ENCODE measurements at places on chromosomes 5 and 9.

DNA sequence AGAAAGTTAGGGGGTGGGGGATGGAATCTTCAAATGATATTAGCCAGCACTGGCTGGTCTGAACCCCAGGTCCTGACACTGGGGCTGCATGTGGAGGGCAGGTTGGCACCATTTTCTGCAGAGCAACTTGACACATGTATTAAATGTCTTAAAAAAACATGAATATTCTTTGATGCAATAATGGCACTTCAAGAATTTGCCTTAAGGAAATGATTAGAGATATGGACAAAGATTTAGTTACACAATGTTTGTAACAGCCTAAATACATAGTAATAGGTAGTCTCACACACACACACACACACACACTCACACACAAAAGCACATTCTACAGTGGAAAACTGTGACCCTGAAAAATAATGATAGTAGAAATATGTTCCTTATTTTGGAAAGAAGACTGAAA lies 3.6 kb downstream of the SVEP1 start:
- DNase-seq: no peak

- no peak for DNase-seq
Measured at GRCh38 chr9:88966894-88967676, 24.2 kb upstream of the S1PR3 start.

- no peak for DNase-seq
Measured at GRCh38 chr9:3136686-3137346, 292.9 kb upstream of the PUM3 start.

DNA sequence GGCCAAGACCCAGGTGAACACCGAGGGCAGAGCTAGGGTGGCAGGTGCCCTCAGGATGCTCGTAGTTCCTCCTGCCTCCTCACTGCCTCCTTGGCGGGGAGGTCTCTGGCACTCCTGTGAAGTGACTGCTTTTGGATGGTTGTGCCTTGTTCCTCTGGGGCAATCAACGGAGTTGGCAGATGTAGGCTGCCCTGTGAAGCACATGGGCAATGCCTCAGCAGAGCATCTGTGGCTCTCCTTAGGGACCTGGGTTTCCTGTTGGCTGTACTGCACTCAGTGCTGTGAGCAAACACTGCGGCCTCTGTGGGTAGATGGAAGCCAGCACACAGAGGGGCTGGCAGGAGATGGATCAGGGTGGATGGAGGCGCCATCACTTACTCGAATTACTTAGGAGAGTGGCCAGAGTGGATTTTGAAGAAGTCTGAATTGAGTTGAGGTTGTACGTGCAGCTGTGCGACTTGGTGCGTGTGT lies 71.4 kb upstream of the COL5A1 start:
- DNase-seq: peak; percentile 4

GRCh38 chr9:12166518-12166917 lies 526.7 kb upstream of the TYRP1 start:
- no peak for DNase-seq

DNA sequence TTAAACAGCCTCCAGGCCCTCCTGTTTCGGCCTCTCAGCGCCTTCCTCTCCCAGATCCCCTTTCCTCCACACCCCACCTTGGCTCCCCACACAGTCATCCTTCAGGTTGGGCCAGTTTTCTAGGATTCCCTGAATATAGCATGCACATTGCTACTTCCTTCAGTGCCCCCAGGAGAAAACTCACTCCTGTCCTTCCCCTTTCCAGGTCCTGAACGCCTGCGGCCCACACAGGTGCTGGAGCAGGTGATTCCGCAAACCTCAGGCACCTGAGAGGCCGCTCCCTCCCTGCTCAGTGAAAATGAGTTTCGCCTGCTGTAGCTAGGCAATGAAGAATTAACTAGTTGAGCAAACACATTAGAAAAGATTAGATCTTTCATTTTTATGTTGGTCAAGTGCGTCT lies 185.0 kb downstream of the MED10 start:
- DNase-seq: no peak

- peak; percentile 69 for DNase-seq
Measured at GRCh38 chr9:35847792-35848572, 19.0 kb downstream of the TMEM8B start.

- DNase-seq: no peak
Measured at GRCh38 chr9:98609646-98610045, 99.1 kb downstream of the GABBR2 start.

DNA sequence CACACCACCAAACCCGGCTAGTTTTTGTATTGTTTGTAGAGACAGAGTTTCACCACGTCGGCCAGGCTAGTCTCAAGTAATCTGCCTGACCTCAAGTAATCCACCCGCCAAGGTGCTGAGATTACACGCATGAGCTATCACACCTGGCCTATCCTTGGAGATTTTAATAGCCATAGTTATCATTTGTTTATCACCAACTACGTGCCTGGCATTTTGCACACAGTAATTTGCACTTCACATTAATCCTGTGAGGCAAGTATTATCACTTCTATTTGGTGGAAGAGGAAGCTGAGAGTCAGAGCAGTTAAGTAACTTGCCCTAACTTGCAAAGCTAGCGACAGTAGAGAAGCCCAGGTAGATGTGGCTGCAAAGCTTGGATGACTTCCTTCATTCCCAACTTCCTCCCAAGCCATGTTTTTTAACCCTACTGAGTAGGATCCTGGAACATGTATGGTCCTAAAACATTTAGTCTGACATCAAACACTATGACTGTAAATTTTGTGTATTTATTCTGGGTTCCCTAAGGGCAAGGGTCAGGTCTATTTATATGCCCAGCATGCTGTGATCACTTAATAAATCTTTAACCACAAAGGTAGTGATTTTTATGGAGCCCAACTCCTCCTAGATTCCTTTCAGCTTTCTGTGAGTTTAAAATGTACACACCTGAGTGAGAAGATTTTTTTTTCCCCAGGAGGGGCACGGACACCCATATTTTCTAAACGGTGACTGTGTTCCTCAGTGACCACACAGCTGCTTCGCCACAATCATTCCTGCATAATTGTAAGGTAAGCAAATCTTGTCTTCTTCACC lies 100.2 kb upstream of the RAI14 start:
- DNase-seq: no peak

DNA sequence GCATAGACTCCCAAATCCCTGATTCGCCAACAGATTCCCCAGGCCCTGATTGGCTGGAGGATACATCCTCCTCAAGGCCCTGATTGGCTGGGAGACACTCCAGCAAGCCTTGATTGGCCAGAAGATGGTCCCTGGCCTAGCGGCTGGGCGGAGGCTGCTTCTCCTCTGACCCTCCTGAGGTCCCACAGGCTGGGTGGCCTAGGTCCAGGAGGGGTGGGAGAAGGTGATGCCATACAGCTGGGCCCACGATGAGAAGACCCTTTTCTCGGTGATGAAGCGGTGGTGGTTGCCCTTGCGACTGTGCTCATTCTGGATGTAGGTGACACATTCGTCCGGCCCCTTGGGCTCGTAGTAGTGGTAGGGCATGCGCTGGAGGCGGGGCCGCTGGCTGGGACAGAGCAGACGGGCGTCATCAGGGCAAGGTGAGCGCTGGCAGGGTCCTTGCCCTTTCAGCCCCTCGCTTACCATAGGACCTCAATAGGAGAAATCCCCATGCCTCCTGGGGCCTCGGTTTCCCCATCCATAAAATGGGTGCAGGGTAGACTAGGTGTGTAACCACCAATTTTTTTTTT lies 9.0 kb upstream of the AK1 start:
- DNase-seq: no peak

DNA sequence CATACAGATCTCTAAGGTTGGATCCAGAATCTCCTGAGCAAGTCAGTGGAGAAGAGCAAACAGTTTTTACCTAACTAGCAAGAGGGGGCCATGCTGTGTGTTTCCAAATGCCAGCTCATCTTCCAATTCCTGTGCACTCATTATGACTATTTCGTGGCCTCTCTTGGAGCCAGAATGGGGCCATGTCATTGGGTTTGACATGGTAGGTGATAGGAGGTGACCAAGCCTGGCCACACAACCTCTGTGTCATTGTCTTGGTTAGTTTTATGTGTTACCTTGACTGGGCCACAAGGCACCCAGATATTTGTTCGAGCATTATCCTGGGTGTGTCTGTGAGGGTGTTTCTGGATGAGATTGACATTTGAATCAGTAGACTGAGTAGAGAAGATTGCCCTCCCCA lies 206.2 kb downstream of the HSPA4 start:
- DNase-seq: peak; percentile 40

DNA sequence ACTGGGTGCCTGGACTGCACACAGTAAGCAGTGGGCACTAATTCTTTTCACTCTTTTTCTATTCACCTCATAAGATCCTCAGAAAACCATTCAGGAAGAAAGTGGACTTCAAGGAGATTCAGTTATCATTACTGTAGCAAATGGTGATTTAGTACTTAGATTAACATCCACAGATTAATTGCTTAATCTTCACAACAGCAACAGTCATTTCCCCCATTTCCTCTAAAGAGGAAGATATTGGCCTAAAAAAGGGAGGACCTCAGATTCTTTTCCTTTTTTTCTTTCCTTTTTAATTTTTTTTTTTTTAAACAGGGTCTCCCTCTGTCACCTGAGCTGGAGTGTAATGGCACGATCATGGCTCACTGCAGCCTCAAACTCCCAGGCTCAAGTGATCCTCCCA lies 64.4 kb downstream of the AUH start:
- DNase-seq: no peak

DNA sequence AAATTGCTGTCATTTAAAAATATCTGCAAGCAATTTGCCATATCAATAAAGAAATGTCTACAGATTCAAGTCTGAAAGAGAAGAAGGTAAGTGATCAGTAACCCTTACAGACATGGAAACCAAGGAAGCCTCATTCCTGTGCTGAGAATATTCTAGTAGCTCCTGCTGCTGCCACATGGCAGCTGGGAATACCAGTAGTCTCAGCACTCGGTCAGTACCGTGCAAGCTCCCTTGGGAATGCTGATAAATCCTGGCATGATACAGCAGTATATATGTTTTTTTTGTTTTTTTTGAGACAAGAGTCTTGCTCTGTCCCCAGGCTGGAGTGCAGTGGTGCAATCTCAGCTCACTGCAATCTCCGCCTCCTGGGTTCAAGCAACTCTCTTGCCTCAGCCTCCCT lies 27.9 kb downstream of the NANS start:
- no peak for DNase-seq

DNA sequence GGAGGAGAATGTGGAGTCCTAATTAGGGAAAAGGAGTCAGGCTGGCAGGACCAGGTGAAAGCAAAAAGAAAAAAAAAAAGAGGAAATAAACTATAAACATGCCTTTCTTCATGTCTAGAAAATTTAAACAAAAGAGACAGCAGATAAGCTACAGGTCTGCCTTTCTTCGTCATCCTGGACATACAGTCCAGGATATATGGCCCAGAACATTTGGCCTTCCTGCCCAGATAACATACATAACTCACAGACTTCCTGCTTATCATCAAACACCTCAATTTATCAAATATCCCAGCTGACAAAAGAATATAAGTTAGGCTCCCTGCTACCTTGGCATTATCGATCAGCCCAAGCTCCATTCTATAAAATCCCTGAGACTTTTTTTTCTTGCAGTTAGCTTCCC lies 11.2 kb downstream of the BTNL8 start:
- no peak for DNase-seq

- no peak for DNase-seq
Measured at GRCh38 chr5:88399561-88399960, 130.9 kb upstream of the TMEM161B start.

GRCh38 chr5:15234911-15235310 lies 265.1 kb upstream of the FBXL7 start:
- no peak for DNase-seq

DNA sequence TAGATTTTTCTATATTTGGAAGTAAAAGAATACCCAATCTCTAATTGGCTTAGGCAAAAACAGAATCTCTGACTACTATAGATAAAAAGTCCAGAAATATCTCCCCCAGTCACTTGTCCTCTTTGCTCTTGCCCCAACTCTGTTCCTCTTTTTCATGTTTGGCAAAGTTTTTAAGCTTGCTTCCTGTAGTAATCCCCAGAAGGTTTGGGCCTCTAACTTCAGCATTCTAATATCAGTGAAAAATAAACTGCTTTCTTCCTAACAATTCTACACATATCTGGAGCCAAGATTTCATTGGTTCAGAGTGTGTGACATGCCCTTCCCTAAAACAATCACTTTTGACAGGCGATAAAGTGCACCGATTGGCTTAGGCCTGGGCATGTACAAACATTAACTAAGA lies 1680.3 kb downstream of the MAT2B start:
- DNase-seq: no peak

DNA sequence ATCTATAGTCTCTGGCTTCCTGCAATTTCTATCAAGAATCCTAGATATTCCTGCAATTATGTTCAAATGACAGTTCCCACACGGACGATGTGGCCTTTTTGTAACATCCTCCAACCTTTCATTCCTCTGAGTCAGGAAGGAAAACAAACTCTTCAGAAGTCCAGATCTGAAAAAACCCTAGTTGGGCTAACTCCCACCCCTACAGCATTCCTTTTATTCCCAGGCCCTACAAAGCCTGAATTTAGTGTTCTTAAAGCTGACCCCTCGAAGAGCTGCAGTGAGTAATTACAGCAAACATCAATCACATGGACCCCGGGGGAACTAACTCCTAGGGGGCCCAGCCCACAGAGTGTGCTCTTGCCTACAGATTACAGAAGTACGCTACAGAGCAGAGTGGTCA lies 99.7 kb downstream of the SERINC5 start:
- no peak for DNase-seq

- DNase-seq: no peak
Measured at GRCh38 chr5:178207183-178207916, 3.0 kb downstream of the HNRNPAB start.

DNA sequence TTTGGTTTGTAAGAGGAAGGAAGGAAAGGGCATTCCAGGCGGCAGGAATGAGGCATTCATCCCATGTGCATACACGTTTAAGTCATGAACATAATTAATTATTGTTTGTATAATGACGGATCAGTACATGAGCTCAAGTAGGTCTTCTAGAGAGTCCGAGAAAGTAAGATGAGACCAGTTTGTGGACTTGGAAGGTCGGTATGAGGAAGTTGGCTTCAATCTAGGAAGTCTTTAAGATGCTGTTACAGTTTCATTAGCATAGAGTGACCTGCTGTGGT lies 2.1 kb downstream of the GTF3C4 start:
- no peak for DNase-seq

DNA sequence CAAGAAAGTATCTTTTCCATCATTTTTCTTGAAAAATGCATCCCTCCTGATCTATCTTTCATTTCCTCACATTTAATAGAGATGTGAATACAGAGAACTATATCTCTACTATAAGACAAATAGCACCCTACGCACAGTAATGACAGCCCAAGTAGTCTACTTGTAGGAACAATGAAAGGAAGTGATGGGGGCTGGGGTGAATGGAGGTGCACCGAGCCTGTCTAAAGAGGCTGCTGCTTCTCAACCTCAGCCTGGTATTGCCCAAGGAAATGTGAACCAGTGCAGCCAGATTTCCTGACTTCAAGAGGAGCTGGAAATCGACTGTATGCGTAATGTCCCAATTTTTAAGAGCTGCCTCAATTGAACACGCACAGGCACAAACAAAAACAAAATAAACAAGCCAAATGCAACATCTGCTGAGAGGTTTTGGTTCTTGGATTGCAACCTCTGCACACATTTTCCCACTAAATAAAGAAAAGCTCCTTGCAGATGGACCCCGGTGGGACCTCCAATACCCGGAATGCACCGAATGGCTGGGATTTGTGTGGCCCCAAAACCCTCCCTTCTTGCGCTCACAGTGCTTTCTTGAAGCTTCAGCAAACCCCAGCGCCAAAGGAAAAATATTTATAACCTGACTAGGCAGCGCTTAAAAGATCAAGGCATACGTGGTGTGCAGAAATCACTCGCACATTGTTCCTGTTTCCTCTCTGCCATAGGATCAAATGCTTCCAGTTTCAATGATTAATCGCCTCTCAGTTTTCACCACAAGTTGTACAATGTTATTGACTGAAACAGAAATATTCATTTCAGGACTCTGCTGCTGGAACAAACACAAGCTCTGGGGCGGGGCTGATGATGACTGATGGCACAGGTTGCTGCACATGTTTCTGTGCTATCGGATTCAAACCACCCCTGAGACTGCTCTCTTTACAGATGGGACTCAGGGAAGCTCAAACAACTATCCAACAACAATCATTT lies 68.3 kb downstream of the KCNIP1 start:
- peak; percentile 90 for DNase-seq

All from activated CD4-positive, alpha-beta memory T cell treated with anti-CD3 and anti-CD28 coated beads for 36 hours (primary cell).